ENCODE measurements at places on chromosomes 2 and 18.

DNA sequence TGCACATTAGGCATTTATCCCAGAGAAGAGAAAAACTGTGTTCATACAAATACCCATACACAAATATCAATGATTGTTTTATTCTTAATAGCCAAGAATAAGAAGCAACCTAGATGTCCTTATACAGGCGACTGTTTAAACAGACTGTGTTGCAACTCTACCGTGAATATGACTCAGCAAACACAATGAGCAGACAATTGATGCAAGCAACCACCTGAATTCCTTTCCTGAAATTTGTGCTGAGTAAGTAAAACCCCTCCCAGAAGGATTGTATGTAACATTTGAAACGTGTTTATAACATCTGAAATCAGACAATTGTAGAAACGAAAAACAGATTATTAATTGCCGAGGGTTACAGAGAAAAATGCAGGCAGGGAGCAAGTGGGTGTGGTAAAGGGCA is 621.9 kb upstream of the SOX11 start:
- no peak for DNase-seq

DNA sequence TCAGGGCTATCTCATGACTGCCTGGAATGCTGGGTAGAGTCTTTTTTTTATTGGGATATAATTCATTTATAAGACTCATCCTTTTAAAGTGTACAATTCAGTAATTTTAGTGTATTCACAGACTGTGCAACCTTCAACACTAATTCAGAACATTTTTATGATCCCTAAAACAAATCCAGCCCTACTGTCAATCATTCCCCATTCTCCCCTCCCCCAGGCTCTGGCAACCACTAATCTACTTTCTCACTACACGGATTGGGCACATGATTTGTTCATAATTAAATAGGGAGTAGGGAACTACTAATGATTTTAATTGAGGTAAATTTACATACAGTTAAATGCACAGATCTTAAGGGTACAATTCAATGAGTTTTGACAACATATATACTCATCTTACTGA is 225.7 kb downstream of the CDCA7 start:
- no peak for DNase-seq

- no peak for DNase-seq
These were observed 14.0 kb downstream of the PXDN start for GRCh38 chr2:1730015-1730927.

GRCh38 chr18:41416044-41416443 is 539.0 kb upstream of the PIK3C3 start:
- no peak for DNase-seq

DNA sequence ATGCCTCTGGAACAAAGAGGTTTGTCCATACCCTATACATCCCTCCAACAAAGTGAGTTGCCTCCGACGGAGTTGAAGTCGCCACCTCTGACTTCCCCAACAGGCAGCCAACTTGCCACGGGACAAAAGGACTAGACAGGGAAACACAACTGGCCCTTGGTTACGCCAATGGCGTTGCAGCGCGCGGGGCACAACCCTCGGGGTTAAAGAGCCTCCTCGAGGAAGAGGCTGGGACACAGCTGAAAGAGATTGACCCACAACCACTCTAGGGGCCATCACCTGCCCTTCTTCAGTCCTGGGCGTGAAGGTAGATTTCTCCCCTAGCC is 545 bp downstream of the GTF3C2 start:
- peak; percentile 28 for DNase-seq

DNA sequence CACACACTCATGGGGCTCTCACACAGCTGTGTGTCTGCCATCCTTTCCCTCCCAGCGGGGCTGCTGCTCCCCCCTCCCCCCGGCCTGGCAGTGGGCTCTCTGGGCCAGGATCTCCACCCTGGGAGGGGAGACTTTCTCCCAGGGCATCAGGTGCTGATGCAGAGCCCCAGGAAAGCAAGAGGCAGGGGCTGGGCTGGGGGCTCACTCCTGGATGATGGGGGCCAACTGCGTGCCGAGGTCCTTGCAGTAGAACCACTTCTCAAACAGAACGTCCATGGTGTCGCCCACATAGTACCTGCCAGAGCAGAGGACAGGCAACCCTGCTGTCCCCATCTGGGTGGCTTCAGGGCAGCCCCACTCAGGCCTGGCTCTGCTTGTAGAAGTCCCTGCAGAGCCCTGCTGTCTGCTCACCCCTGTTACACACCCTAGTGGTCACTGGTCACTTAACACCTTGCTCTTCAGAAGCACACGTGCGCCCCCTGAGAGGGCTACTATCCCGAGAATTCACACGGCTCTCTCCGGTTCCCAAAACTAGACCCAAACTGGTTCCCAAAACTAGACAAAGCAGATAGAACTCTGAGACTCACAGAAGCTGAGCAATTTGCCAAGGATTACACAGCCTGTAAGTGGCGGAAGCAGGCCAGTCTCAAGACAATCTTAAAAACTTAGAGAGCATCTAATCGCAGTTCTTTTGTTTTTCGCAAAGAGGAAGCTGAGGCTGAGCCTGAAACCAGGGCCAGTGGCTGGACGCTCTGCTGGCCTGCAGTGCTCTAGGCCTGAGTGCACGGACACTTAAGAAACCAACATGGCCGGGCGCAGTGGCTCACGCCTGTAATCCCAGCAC is 6.6 kb upstream of the OXER1 start:
- no peak for DNase-seq

DNA sequence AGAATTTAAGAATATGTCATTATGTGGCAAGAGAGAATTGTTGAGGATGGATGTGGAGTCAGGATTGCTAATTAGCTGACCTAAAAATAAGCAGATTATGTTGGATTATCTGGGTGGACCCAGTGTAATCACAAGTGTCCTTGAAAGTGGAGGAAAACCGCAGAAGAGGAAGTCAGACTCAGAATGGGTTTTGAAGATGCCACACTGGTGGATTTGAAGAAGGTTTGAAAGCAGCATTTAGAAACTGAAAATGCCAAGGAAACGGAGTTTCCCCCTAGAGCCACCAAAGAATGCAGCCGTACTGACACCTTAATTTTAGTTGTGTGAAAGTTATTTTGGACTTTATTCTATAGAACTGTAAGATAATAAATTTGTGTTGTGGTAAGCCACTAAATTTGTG is 41.6 kb upstream of the DPP10 start:
- no peak for DNase-seq

DNA sequence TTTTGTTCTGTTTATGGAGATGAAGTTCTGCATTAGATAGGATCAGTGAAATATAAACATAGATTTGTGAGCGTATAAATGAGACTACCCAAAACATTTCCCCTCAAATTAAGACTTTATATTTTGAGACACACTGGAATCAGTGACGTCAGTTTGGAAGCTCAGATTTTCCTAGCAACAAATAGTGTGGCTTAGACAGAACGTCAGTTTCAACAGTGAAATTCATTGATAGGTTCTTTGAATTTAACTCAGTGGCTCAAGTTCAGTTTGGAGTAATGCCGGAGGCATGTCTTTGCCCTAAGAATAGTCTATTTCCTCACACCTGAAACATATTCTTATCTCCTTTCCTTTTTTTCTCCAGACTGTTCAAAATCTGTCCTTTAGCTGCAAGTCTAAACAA is 113.6 kb upstream of the ARHGAP15 start:
- no peak for DNase-seq

- no peak for DNase-seq
These were observed 233.5 kb upstream of the ATP5MC3 start for GRCh38 chr2:175414882-175415487.

DNA sequence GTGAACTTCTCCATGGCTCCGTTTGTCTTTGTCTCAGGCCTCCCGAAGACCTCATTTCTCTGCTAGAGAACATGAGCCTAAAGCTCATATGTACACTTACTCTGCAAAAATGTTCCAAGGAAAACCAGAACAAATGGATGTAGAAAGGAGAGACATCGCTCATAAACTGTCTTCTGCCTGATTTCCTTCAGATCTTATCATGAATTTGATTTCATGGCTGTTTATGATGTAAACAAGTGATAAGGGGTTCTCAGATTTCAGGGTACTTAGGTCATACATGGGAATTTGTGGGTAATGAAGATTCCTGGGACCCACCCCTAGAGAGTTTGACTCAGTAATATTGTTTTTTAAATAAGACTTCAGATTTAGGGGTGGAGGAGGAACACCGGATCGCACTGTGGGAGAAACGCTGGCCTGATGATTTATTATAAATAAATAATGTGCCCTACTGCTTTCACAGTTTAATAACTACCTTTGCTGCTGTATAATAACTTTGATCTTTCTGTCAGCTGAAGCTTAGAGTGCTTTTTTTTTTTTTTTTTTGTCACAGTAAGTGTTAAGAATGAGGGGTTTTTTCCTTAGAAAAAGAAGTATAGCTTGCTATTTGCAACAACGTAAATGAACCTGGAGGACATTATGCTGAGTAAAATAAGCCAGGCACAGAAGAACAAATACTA is 14.9 kb downstream of the AOX1 start:
- no peak for DNase-seq

- DNase-seq, result no peak
These were observed 34.9 kb downstream of the GAD1 start for GRCh38 chr2:170851635-170852034.

DNA sequence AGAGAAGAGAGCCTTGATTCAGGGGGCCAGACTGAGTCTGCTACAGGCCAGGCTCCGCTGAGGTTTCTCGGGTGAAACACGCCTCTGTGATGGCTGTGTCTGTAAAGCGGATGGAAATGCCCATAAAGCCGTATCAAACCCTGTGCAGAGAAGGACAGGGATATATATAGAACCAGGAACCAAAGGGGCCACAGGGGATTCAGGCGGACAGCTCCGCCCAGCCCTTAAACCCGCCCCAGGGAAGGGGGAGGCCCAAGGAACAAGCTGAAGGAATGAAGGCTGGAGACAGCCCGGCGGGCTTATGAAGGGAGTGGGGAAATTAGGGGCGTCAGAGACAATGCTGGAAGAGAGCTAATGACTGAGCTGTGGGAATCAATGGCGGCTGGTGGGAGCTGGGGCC is 42.1 kb downstream of the NHEJ1 start:
- no peak for DNase-seq

- no peak for DNase-seq
These were observed 1142.7 kb downstream of the CNTNAP5 start for GRCh38 chr2:125167820-125168219.

DNA sequence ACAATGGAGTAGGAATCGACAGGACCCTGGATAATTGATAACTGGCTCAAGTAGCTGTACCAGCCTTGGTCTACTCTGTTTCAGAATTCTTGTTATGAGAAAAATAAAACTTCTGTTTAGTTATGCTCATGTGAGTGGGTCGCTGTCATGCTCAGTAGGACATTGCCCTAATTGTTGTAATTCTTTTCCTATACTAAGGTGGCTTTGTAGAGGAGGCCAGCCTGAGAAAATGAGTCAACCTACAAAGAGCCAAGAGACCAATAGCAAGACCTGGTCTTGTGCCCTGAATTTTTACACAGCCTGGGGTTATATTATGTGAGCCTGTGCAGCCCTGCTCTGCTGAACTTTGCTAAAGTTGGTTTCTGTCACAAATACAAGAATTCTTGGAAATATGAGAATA is 238.4 kb downstream of the MEIS1 start:
- no peak for DNase-seq

DNA sequence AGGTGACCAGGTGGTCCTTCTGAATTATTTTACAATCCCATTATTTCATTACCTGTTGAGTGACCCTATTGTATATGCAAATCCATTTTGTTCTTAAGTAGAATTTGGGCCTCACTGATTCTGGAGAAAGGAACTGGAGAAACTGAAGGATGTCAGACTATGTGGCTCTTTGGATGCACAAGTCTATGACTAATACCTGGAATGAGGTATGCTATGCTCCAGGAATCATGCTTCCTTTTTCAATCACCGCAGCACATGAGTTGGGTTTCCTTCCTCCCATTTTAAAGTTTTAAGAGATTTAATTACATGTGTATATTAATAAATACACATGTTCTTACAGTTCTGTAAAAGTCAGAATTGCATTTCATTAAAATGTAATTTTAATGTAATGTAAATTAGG is 253.9 kb upstream of the VWC2L start:
- no peak for DNase-seq

- no peak for DNase-seq
These were observed 15.1 kb downstream of the MYL1 start for GRCh38 chr2:210299866-210300373.

DNA sequence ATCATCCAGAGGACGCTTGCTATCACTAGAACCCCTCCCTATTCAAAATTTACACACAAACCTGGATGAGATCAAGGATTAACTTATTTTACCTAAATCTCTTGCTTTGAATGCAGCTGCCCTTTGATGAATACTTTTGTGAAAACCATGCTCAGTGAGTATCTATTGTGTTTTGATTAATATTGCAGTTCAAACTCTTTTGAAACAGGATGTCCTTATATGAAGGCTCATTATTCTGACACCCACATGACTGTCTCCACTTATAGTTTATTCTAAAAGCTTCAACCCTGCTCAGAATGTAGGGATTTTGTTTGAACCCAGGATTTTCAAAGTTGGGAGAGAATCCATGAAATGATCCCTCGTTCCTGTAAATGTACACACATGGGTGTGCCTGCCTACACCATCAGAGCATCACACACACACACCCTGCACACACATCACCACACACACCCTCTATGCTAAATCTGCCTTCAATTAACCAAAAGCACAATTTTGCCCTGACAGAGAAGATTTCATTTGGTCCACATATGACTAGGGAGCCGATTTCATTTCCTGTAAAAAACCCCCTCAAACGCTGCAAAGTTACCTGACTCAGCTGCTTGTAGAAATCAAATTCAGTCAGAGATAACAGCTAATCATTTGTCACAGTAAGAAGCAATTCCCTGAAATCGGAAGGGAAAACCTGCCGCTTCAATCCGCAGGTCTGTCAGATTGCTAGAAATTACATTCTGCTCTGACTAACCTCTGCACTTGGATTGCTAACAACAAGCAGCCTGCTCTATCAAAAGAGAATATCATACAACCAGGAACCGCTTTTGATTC is 65.2 kb downstream of the ZEB2 start:
- no peak for DNase-seq

DNA sequence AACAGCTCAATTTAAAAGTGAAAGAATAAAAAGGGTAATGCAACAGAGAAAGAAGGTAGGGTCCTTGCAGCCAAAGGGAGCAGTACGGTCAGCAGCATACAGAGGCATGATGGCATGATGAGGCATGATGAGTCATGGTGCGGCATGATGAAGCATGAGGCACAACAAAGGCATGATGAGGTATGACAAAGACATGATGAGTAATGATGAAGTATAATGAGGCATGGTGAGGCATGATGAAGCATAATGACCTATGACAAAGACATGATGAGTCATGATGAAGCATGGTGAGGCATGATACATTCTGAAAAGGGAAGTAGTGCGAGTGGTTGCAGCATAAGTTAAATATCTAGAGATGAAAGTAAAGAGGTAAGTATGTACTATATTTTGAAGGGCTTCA is 673.2 kb downstream of the TMEM182 start:
- DNase-seq, result no peak

- no peak for DNase-seq
These were observed 74.3 kb upstream of the SLC1A4 start for GRCh38 chr2:64914735-64915509.

- DNase-seq, result no peak
These were observed 75.6 kb downstream of the ATL2 start for GRCh38 chr2:38301340-38301968.

- no peak for DNase-seq
These were observed 101.6 kb downstream of the PTGR3 start for GRCh38 chr18:75107196-75107930.

- DNase-seq, result no peak
These were observed 7.8 kb upstream of the NPPC start for GRCh38 chr2:231933916-231934401.
